Mammary epithelial cell (primary cell): ENCODE measurements at places on chromosomes 5 and 9. TPM values are rescaled to one million over a fixed set of nuclear protein-coding genes. Genes with fewer than 3 reads are reported as not detected.

Gene RLN2
- polyA plus RNA-seq: 0.67 TPM

Gene IL17B
- not detected for polyA plus RNA-seq

DNA sequence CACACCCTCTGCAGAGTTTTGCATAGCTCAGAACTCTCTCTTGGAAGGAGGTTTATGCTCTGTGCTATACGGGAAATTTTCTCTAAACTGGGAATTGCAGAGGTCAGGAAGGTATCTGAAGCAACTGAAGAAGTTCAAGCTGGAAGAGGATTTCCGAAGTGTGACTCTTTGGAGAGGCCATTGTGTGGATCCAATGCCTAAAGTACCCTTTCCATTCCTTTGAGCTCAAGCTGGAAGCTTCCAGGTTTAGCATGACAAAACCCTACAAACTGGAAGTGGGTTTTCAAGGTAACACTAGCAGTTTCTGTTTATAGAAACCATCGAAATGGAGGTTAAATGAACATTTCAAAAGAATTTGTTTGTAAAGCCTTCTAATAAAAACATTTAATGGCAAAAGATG, 187.1 kb downstream of the CFAP90 start:
- DNase-seq: no peak

DNA sequence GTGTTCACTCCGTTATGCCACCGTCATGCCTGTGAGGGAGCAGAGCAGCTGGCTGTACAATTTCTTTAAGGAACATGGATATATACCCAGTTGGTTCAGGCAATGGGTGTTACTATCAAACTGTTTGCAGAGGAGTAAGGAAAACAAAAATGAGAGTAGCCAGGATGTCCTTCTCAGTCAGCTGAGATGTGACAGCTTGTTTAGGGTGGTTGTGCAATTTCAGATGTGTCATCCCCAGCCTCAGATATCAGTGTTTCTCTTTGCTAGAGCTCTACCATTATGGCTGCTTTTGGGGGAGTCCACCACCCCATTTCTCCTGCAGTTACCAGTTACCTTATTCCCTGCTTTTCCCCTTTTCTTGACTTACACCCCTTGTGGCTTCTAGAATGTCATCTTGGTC, 135.2 kb upstream of the SLC24A2 start:
- DNase-seq: peak; percentile 9
